ENCODE measurements at places on chromosomes 16 and 17.

DNA sequence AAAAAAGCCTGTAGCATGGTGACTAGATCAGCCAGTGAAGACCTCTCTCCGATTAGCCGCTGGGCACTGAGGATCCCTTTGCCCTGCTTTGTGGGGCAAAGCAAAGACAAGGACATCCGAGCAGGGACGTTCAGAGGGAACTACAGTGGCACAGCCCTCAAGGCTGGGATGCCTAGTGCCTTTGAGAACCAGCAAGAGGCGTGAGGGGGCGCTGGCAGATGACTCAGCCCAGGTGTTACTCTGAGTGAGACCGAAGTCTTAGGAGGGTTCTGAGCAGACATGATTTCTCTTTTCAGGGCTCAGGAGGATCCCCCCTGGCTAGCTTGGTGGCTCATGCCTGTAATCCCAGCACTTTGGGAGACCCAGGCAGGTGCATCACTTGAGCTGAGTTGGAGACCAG, 178.6 kb downstream of the CPPED1 start:
- no peak for DNase-seq

- no peak for DNase-seq
These were observed 39.3 kb upstream of the YPEL2 start for GRCh38 chr17:59292174-59292523.

DNA sequence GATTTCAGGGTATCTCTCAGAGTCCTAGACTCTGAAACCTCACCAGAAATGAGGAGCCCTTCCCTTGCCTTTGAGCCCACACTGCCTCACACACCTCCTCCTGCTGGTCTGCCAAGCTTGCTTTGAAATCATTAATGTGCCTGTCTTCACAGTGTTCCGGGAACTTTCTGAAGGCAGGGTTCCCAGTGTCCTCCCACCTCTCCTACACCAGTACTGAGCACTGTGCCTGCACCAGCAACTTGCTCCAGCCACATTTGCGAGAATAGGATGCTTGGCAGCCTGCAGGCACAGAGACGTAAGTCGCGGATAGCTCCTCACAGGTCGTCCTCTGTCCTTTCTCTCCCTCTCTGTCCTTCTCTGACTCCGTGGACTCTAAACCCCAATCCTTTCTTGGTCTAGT, 408.4 kb upstream of the EEF2KMT start:
- DNase-seq = no peak

GRCh38 chr17:81414756-81415516, 19.7 kb downstream of the BAHCC1 start:
- DNase-seq = no peak
